ENCODE measurements at places on chromosomes 4 and X. TPM values are rescaled to one million over a fixed set of nuclear protein-coding genes. Genes with fewer than 3 reads are reported as not detected.

GRCh38 chrX:130174937-130175336 is 3.2 kb downstream of the RAB33A start:
- DNase-seq = no peak

The TNIP2 gene
- total RNA-seq = 6.1 TPM

- no peak for DNase-seq
Observed at GRCh38 chrX:1401611-1402430, 9.9 kb upstream of the SLC25A6 start.

DNA sequence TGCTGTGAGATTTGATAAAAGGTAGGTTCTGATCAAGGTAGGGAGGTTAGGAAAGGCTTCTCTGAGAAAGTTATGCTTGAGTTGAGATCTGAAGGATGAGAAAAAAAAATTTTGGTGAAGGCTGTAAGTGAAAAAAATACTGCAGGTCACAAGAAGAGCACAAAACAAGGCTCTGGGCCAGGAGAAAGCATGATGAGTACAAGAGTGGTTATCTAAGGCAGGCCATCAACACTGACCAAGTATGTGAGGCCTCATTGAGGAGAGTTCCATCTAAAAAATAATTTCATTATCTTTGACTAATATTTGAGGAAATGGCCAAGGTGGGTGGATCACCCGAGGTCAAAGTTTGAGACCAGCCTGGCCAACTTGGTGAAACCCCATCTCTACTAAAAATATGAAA is 71.6 kb upstream of the SLC4A4 start:
- DNase-seq = no peak

GRCh38 chrX:153953342-153953830 is 8.9 kb upstream of the RENBP start:
- DNase-seq = peak; percentile 87

DNA sequence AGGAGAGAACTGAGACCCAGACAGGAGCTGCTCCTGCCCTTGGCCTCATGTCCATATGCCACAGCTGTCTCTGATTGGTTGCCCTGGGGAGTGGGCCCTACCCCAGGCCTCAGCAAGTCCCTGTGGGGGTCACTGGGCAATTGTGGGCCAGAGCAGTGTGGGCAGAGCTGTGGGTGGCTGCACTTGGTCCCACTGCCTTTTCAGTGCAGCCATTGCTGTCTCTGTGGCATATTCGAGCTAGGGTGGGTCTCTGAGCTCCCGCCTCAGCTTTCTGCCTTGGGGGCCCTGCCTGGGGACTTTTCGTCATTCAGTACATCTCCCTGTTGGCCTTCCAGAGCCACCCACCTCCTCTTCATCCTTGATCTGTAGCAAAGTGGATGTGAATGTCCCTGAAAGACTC is 69.8 kb upstream of the LRPAP1 start:
- no peak for DNase-seq

The TMEM271 gene
- total RNA-seq = 15.9 TPM

The CT45A1 gene
- not detected for total RNA-seq

The SMIM31 gene
- total RNA-seq = not detected

DNA sequence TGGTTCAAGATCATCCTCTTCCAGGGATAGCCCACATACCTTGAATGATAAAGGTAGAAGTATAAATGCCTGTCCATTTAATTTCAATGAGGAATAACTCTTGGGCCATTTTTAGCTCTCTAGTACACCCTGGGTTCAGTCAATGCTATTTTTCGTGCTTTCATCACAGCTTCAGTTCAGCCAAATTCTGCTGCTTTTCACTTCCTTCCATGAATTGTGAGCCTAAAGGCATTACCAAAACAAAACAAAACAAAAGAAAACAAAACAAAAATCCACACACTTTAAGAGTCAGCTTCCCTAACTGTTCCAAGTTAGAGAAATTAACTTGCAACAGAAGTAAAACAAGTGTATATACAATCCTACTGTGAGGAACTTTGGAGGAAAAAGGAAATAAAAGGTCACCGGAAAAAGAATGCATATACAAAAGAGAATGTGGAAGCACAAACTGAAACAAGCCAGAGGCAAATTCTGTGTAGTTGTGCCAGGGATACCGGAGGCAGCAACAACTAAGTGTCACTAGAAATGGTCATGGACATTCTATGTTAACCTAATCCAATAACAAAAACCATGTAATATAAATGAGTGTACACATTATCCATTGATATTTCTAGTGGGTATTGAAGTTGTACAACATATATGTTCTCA is 423.1 kb downstream of the KCTD8 start:
- no peak for DNase-seq

- no peak for DNase-seq
Observed at GRCh38 chrX:154540897-154541535, 5.6 kb downstream of the G6PD start.

The RAI2 gene
- total RNA-seq = 2.9 TPM

GRCh38 chrX:104172121-104172520 is 5.9 kb downstream of the FAM199X start:
- DNase-seq = no peak

DNA sequence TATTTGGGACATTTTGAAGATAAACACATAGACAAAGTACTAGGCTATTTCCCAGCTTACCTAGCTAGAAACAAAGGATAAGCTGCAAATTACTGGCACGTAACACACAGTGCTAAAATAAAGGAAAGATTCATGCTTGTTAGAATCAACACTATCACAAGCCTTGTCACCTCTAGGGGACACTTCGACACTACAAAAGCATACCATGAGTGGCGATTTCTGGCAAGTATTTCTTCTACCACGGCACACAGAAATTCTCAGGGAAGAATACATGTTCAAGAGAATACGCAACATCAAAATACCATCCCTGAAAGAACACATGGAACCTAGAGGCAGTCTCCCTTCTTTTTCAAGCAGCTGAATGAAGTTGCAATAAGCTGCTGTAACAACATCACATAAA is 5.1 kb downstream of the MECP2 start:
- DNase-seq = no peak

- DNase-seq = no peak
Observed at GRCh38 chr4:160498211-160498610, 1395.3 kb downstream of the RAPGEF2 start.

DNA sequence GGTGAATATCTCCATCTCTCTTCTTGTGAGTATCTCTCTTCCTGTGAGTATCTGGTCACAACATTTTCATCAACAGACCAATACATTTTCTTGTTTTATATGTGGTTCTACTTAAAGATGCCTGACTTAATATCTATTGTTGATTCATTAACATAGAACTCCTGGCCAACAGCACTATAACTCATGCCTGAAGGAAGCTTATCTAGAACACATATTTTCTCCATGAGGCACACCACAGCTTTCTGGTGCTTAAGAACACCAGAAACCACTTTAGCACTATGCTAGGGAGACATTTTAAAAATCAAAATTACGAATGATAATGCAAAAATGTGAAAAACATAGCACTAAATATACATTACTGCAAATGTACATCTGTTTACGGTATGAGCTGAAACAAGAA is 190.4 kb downstream of the GABRB1 start:
- DNase-seq = no peak

DNA sequence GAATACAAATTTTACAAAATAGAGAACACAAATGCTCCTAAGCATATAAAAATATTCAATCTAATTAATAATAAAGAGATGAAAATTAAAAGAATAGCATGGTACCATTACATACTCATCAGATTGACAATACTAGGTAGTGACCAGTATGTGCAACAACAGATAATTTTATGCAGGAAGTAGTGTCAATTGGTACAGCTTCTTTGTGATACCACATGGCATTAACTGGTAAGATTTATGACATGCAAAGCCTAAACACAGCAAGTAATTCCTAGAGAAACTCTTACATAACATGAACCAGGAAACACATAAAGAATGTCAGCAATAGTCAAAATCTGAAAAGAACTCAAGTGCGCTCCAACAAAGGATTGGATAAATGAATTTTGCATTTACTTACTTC is 26.3 kb downstream of the CXCL2 start:
- no peak for DNase-seq

DNA sequence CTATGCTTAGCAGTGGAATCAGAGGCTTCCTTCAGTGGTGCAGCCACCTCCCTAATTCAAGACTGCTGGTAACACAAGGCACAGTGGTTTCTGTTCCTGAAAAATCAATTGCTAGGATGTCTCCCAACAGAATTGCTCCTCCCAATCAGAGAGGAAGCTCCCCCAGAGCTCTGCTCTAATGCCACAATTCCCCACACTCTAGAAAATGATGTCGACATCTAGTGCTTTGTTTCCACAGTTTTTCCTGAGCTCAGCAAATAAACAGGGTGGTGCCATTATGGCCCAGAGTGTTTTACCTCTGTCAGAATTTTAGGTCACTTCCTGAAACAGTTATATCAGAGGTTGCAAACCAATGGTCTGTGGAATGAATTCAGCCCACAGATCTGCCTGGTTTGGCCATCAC is 24.7 kb downstream of the TAB3 start:
- no peak for DNase-seq

The UGT2B15 gene
- total RNA-seq = not detected

The CLCN4 gene
- total RNA-seq = 84.8 TPM

- no peak for DNase-seq
Observed at GRCh38 chr4:71857713-71858451, 74.0 kb upstream of the GC start.

- peak; percentile 1 for DNase-seq
Observed at GRCh38 chrX:78886550-78886949, 58.6 kb upstream of the P2RY10 start.

GRCh38 chr4:4792466-4792865 is 67.0 kb upstream of the MSX1 start:
- no peak for DNase-seq

The SHROOM4 gene
- total RNA-seq = 1.6 TPM

DNA sequence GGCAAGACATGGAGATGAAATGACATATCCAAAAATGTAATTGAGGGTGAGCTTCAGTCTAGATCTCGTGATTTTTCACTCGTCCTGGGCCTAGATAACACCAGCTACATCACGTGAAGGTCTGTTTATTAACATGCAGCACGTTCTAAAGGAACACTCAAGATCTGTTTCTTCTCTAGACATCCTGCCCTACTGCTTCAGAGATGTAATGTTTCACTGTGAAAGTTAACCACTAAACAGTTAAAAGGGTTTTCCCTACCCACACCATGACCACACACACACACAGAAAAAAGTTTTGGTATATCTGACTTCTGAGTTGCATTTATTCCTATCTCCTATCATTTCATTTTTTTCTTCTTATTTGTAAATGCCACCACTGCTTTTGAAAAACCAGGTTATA is 52.3 kb upstream of the SMIM31 start:
- DNase-seq = no peak

- DNase-seq = no peak
Observed at GRCh38 chrX:34146906-34147305, 14.8 kb upstream of the FAM47A start.

DNA sequence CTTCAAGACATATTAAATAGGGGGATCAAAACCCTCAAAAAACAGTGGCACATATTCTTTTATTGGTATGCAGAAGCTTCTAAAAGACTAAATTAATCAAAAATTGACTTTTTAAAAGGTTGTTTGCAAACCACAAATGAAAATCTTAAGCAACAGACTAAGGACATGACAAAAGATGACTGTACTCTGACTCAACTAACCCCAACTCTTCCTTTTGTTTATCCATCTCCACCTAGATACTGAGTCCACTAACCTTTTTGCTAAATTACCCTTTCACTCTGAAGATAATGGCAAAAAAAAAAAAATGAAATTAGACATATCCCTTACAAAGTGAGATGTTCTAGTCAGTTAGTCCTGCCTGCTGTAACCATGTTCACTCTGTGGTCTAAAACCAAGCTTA is 91.6 kb upstream of the NLRP2B start:
- no peak for DNase-seq

DNA sequence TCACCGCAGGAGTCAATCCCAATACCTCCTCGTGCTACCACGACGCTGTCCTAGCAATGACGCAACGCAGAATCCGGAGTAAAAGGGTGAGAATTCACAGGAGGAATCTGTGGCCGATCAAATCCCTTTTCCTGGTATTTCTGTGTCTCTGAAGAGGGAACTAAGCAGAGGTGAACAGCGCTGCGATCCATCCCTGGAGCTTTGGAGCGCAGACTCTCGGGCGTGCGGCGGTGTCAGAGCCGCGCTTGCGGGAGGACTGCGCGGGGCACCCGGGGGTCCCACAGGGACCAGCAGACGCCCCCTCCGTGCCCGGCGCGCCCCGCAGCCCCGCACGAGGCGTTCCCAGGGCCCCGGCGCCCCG is 17.2 kb upstream of the ZNF718 start:
- DNase-seq = no peak

DNA sequence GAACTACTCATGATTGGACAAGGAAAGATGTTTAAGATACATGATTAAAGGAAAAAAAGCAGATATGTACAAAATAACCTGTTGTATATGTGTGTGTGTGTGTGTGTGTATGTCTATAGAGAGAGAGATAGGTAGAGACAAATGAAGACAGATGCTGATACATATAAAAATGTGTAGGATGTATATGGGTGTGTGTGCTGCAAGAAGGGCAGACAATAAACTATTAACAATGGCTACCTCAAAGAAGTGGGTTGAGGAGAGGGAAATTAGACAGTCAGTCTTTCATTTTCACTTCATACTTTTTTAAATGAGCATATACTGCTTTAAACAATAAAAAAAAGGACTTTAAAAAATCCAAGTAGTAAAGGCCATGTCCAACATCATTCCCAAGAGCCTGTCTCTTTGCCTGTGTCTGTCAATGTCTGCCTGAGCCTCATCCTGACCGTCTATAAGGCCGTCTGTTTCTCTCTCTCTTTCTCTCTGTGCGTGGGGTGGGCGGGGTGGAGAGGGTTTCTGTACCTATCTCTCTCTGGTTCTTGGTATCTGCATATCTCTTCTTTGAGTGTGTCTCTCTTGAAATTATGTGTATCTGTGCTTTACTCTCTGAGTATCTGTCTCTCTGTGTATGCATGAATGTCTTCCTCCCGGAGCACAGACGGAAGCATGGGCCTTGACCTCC is 62.8 kb downstream of the LRBA start:
- no peak for DNase-seq

- DNase-seq = no peak
Observed at GRCh38 chr4:126004941-126005340, 690.2 kb downstream of the FAT4 start.

GRCh38 chr4:95023110-95023509 is 265.4 kb downstream of the BMPR1B start:
- DNase-seq = no peak

GRCh38 chrX:147183161-147183560 is 368.6 kb upstream of the CXorf51A start:
- no peak for DNase-seq

DNA sequence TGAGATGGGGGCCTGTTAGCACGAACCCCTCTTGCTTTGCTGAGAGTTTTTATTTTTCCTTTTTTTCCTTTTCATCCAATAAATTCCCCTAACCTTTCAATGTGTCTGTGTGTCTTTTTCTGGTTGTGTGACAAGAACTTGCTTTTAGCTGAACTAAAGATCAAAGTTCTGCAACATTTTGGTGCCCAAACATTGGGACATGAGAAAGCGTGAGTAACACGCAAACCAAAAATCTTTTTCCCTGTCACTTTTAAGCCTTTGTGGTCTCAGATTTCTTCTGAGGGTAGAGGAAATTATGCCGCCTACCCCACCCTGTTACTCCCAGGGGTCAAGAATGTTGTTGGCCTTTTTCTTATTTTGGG is 141.8 kb upstream of the CPXCR1 start:
- DNase-seq = no peak

Data from frontal cortex (tissue), 4 donors.